ENCODE measurements at places on chromosomes 2 and 18.

DNA sequence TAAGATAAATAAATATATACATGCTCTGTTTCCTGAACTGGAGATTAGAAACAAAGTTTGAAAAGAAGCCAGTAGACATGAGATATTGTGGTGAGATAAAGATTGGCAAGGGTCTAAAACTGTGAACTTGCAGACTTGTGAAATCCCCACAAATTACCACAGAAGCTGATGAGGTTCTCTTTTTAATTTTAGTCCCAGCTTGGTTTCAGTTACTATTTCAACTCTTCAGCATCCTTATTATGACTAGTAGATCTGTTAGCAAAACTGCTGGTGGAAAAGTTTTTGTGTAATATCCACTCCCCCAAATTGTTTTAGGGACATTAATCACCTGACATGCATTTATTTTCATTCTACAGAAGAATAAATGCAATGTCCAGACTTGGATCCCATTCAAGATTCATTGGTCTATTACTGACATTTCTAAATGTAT, 20.8 kb downstream of the RASGRP3 start:
- DNase-seq = peak; percentile 61

GRCh38 chr2:157747695-157748370, 119.2 kb upstream of the ACVR1C start:
- DNase-seq = no peak

GRCh38 chr18:48030616-48031480, 100.4 kb upstream of the SMAD2 start:
- DNase-seq = no peak

- DNase-seq = no peak
Measured at GRCh38 chr18:7205346-7205745, 25.5 kb upstream of the LRRC30 start.

DNA sequence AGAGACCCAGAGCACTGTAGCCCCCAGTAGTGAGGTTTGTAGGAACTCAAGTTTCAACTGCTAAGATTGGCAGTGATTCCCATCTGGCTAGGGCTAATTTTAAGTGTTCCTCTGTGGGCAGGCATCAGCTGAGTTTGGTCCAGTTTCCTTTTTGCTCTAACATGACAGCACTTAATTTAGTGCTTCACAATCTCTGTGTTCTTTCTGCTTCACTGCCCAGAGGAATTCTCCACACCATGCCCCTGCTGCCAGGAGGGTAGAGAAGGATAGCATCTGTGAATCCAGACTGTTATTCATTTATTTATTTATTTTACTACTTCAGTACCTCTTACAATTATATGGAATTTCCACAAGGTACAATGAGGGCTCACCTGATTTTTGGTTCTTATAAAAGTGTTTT, 549.9 kb upstream of the FSIP2 start:
- no peak for DNase-seq

GRCh38 chr2:160125828-160126227, 63.4 kb upstream of the PLA2R1 start:
- no peak for DNase-seq
